DND-41 (cell line): ENCODE measurements at places on chromosomes 1 and 21.

- DNase-seq, result peak; percentile 37
Measured at GRCh38 chr1:45012639-45013278, 705 bp downstream of the UROD start.

DNA sequence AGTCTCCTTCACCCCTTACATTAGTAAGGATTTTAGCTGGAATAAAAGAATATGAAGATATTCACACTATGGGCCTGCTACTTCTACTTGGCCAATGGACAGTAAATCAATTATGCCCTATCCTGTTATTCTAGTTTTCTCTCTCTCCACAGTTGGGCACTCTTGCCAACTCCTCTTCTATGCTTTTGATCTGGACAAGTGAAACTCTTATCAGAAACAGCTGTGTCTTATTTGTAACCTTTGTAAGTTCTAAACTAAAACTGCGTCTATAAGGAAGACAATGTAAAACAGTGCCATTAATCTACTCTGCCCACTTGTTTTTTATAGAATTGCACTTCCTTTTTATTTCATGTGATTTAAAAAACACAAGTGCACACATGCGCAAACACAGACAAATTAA, 244.0 kb upstream of the DMRTA2 start:
- DNase-seq, result no peak

GRCh38 chr1:97034651-97035050, 313.1 kb downstream of the PTBP2 start:
- no peak for DNase-seq

GRCh38 chr1:41487126-41488039, 2.9 kb upstream of the EDN2 start:
- DNase-seq, result no peak

GRCh38 chr1:186022184-186022583, 288.0 kb downstream of the HMCN1 start:
- DNase-seq, result no peak

DNA sequence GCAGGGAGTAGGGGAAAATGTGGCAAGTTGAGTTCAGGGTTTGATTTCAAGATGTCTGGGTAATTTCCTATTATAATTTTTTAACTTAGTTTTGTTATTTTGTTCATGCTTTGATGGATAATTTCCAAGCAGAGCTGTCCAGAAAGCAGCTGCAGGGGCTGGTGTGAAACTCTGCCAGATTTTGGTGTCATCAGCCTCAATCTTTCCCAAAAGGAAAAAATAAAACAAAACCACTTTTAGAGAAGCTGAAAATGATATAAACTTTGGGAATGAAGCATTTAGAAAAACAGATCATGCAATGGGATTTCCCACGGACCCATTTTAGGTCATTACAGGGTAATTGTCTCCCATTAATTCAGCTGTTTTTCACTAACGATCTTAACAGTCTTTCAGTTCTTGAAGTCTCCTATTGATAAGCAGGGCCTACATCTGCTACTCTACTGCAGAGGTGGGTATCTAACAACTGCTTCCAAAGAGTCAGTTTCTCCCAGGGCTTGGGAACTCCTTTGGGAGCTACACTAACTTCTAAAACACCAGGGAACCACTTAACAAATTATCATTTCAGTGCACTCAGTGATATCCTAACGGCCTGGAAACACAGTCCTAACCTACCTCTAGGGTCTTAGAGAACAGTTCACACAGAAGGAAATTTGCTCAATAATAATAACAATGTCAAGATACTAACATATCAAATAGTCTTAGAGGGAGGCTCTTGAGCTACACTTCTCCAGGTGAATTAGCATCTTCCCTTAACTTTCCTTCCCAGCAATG, 12.3 kb downstream of the ZNF436 start:
- DNase-seq, result no peak

- DNase-seq, result no peak
Measured at GRCh38 chr1:173590557-173590956, 12.3 kb downstream of the SLC9C2 start.

GRCh38 chr1:180636138-180636537, 4.3 kb downstream of the XPR1 start:
- no peak for DNase-seq

- peak; percentile 67 for DNase-seq
Measured at GRCh38 chr1:9539829-9540550, 725 bp downstream of the SLC25A33 start.

DNA sequence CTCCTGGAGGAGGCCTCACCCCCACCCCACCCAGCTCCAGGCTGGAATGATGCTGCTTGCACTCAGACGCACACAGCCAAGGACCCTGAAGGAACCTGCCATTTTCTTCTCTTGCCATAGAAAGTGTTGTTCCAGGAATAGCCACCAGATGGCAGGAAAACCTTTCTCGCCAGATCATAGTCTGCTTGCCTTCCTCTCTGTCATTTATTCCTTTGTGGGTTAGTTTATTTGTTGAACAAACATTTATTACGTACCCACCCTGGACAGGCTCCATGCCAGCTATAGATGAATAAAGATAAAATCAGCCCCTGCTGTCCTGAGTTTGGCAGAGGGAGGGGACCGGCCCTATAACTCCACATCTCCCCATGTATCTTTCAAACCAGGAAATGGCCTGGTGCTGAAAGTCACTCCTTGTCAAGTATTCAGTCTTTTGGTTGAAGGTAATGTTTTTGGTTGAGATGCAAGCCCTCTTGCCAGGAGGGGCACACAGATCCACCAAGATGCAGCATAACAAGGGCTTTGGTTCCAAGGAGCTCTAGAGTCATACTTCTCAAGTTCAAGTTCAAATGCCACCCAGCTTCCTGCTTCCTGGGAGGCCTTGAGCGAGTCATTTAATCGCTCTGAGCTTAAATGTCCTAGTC, 7.0 kb upstream of the KCNC4 start:
- DNase-seq, result peak; percentile 79
